NCI-H187 treated with DMSO at 0.1 percent for 48 hours (cell line): ENCODE measurements at places on chromosomes 2 and 18.

- no peak for DNase-seq
Observed at GRCh38 chr2:219643788-219644398, 16.5 kb downstream of the SLC4A3 start.

- DNase-seq: no peak
Observed at GRCh38 chr2:212005085-212005671, 533.4 kb downstream of the ERBB4 start.

GRCh38 chr2:160199683-160200389, at the start of gene ITGB6:
Gene ITGB6, minus strand, starts transcription at chr2:160200272. Its CDS starts 209 bp downstream, at chr2:160200063.
- DNase-seq: no peak

- no peak for DNase-seq
Observed at GRCh38 chr2:64501946-64502345, 22.2 kb upstream of the AFTPH start.

GRCh38 chr2:155384555-155385123, 686.1 kb downstream of the KCNJ3 start:
- no peak for DNase-seq

DNA sequence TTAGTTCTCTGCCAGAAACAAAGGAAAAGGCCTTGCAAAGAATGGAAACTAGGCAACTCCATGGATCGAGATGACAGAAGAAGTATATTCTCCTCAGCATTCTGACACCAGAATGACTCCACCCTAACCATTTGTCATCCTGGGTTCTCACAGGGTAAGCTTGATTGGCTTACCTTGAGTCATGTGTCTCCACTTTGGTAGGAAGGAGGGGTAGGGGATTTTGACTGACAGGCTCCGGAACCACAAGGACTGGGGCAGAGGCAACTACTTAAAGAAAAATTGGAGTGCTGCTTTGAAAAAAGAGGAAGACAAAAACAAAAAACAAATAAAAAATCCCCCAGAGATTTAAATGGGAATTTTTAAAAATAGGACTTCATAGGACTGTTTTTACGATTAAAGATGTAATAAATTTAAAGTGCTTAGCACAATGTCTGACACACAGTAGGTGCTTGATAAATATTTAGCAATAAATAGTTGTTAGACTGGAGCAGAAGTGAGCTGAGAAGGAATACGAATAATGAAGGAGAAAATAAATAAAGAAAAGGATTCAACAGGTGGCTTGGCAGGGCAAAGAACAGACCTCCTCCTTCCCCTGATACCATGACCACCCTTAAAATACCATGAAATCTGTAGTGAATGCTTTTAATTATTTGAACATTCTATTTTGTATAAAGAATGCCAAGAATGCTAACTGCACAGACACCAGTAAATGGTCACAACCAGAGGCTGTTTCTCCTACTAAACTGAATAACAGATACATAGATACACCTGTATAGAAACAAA, 230.2 kb downstream of the CDCA7 start:
- no peak for DNase-seq

DNA sequence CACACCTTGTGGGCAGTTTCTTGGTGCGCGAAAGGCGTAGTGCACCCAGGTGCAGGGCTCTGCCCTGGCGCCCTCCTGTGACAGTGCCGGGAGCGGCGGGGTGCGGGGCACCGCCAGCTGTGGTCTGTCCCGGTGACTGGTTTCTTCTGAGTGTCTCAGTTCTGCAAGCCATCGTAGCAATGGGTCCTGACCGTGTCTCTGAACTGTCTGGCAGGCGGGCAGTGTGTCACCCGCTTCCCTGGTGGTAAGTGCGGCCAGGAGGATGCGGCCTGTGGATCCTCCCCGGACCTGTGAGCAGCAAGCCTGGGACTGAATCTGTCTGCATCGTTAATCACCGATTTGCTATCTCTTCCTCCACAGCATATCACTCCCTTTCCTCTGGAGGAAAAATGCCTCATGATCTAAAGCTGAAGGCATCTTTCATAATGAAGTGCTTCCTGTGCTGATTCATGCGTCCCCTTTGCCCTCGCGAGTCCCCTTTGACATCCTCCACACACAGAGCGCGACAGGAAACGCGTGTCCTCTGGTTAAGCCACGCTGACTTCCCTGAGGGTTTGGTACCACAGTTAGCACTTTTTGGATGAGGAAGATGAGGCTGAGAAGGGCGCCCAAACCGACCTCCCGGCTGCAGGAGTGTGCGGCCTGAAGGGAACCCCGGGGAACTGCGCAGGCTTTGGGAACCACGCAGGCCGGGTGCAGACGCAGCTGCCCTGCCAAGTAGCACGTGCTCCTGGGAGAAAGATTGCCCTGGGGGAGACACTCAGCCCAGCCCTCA, 416.0 kb upstream of the HS6ST1 start:
- DNase-seq: no peak

GRCh38 chr2:161780881-161781280, 156.7 kb downstream of the SLC4A10 start:
- DNase-seq: no peak

DNA sequence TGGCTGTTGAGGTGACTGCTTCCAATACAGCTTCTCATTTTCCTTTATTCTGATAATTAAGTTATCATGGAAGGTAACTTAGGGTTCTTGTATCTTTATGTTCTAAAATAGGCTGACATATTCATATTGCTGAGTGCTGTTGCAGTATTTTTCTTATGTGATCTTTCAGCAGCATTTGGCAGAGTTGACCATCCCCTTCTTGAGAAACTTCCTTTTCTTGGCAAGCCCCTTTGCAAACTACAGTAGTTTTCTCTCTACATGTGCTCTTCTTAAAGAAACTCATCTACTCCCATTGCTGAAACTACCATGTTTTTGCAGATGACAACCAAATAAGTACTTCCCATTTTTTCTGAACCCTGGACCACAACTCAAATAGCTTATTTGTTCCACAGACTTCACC, 476.5 kb upstream of the TRIB2 start:
- no peak for DNase-seq

DNA sequence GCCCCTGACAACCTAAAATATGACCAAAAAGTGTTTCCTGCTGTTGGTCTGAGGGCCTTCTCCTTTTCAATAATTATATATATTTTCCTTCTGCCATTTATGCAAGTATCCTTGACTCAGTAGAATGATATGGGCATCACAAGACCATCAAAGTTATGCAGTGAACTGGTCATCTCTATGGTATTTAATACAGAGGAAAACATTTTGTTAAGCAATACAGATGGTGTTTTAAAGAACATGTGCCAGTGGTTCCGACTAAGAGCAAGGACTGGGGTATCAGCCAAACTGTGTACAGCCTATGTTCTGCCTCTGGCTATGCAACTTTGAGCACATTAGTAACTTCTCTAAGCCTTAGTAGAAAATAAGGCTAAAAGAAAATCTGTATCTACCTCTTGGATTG, 179.0 kb downstream of the TRABD2A start:
- no peak for DNase-seq

DNA sequence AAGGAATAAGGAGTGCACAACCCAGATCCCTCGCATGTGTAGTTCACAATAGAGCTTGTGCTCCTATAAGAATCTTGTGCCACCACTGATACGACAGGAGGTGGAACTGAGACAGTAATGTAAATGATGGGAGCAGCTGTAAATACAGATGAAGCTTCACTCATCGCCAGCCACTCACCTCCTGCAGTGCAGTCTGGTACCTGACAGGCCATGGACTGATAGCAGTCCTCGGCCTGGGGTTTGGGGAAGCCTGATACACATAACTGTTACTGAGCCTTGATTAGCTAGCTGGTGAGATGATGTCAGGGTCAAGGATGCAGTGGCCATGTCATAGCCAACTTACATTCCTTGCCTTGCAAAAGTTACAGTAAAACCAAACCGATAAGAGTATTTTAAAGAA, 376.6 kb downstream of the NBAS start:
- no peak for DNase-seq
